T follicular helper cell (primary cell): ENCODE measurements at places on chromosomes 12 and 14.

GRCh38 chr14:97250931-97251330 is 453.7 kb downstream of the VRK1 start:
- DNase-seq = no peak

DNA sequence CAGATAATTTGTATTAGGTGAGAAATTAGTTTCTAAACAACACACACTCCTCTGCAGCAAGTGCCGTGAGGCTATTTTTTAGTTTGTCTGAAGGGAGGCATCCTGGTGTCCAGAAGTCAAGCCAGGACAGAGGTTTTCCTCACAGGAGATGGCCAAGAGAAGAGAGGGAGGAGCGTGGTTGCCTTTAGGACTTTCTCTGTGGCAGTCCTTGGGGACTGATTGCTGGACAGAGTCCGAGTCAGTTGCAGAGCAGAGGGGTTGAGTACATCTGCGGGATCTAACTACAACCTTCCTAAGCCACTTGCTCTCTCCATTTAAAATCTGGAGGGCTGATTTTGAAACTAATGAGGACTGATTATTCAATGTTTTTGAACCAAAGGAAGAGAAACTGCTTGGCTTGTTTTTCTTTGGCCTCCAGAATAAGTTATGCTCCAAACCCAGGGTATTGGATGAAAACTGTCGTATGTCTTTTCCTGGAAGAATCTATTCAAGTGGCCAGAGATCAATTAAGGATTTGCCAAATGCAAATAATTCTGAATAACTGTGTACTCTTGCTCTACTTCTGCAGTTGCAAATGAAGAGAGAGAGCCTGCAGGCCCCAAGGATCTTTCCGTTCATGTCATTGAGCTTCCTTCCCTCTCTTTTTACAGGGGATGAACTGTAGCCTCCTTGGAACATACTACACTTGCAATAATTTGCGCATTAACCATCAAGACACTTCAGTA is 1.2 kb downstream of the SLCO1C1 start:
- DNase-seq = no peak

DNA sequence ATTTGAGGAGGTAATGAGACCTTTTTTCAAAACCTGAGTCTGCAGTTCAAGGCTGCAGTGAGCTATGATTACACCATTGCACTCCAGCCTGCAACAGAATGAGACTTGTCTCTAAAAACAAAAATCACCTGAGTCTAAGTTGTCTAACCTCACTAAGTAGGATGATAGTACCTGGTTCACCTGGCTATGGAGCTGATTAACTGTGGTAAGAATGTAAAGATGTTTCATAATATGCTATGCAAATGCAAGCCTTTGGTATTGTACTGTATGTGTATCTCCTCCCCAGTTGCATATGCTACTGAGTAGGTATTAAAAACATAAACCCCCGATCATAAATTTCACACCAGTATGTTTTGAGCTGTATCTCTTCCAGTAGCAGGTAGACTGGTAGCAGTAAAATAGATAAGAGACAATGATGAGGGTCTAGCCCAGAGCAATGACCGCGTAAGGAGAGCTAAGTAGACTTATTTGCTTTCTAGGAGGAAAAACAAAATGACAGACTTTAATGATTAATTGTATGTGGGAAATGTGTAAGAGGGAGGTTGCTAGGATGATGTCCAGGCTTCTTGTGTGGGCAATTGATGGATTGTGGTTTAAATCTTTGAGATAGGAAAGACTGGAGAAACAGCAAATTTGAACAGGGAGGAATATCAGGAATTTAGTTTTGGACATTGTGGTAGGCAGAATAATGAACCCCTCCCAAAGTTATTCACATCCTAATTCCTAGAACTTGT is 41.6 kb upstream of the EGLN3 start:
- DNase-seq = no peak

GRCh38 chr14:36721877-36722276 is 60.2 kb downstream of the PAX9 start:
- DNase-seq = no peak
